Renal cortical epithelial cell (primary cell): ENCODE measurements at places on chromosomes 7 and 10.
A peak's percentile ranks its signal among the peaks of the same experiment; 100 is the strongest.

DNA sequence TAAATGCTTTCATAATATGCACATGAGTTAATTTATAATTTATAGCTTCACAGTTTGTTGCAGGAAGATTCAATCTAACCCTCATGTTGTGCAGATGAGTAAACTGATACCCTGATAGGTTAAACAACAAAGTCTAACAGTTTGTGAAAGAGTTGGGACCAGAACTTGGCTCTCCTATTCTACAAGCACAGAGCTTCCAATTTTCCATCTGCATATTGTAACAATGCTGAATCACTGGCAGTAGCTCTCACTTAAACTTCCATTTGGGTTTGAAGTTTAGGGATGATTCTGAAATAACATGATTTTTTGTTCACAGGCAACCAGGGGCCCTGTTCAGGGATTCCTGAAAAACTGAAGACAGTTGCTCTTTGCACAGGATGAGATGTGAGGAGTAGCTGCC lies 179.3 kb downstream of the XPNPEP1 start:
- no peak for DNase-seq

DNA sequence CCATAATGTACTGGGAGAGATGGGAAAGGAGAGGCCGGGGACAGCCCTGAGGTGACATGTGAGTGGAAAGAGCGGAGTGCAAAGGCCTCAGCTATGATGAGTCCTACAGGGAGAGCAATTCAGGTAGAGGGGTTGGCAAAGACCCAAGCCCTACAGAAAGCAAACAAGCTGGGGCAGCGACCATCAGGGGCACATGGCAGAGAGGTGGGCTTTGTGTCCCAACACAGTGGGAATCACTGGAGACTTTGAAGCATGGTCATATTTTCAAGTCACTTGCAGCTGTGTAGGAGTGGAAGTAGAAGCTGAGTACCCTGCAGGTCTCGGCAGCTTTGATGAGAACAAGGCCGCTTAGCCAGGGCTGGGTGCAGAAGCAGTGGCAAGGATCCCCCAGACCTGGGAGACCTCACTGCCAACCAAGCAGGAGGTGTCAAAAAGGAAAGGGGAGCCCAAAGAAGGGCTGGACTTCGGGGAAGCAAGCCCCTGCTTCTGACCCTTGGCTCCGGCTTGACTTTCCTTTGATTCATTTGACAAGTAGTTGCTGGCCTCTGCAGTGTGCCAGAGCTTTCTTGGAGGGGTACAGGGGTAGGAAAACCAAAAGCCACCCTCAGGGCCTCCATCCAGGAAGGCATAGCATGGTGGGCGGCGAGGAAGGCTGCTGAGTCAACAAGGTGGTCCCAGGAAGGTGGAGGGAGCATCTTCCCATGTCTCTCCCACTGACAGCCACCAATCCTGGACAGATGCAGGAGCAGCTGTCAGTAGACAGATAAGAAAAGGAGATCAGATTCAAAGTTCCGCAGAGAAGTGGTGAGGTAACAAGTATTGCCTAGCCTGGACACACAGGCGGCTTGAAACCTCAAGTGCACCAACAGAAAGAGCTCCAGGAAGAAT lies 1.9 kb upstream of the PGAM2 start:
- DNase-seq, result no peak

DNA sequence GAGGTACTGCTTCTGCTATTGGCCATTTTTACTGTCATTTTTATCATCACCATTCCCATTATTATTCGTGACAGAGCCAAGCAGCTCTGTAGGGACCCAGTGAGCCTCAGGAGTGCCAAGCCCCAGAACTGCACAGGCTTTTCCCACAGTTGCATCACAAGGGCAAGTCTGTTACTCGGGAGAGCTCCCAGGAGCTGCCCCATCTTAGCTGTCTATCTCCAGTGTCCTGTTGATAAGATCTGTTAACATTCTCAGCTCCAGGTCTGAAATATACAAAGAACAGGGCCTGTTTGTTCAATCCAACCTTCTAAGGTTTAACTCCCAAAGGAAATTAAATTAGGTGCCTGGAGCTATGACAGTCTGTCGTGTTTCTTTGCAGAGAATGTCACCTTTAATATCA lies 20.2 kb upstream of the TRIM8 start:
- no peak for DNase-seq

DNA sequence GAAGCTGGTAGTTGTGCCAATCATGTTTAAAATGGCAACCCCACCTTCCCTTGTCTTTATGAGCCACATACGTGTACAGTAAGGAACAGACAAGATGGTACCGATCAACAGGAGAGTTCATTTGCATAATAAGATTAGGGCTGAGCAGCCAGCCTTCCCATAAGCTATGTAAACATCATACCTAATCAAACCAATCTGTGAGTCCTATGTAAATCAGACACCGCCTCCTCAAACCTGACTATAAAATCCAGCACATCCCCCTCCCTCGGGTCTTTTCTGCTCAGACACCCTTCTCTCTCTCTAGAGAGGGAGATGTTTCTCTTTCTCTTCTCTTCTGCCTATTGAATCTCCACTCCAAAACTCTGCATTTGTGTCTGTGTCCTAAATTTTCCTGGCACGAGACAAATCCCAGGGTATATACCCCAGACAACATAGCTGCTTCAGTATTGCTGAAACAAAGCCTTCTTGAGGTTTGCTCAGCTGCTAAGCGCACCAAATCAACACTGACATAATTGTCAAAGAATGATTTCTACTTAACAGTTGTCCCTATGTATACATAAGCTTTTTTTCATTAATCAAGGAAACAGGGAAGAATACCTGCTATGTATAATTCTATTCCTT lies 279.2 kb downstream of the THSD7A start:
- no peak for DNase-seq

- peak; percentile 100 for DNase-seq
Measured at GRCh38 chr7:41916450-41916927, 213.6 kb upstream of the INHBA start.

DNA sequence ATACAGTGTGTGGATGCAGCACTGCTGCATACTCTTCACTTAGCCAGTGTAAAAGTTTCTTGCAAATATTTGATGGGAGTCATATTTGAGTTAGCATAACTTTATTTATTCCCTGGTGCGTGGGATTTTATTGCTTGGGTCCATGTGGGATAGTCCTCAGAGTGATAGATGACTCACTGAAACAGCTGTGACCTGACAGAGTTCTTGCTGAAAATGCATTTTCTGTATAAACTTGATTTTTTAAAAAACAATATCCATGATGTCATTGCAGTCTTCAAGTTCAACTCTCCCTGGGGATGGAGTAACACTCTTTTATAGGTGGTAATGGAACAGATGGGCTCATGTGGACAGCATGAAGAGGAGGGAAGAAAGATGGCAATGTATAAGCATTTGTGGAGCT lies 310.0 kb downstream of the PPP1R3A start:
- DNase-seq, result no peak

DNA sequence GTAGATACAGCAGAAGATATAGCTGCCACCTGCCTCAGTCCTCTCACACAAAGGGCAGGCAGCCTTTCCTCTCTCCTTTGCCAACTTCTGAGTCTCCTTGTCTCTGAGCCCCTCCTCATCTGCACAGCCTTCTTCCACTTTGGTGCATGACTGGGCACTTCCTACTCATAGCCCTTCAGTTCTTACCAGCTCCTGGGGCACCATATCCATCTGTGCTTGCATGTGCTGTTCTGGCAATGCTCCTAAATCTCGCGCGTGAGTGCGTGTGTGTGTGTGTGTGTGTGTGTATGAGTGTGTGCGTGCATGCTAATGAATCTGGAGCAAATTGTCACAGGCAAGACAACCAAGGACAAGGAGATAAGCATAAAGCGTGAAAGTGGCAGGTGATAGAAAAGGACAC lies 1271.6 kb upstream of the SORCS1 start:
- no peak for DNase-seq

- DNase-seq, result no peak
Measured at GRCh38 chr7:95126053-95126709, 198.2 kb downstream of the PON1 start.

- DNase-seq, result no peak
Measured at GRCh38 chr7:30877015-30877769, 34.5 kb upstream of the AQP1 start.
